ENCODE measurements at places on chromosomes 16 and 17.
A peak's percentile ranks its signal among the peaks of the same experiment; 100 is the strongest.

DNA sequence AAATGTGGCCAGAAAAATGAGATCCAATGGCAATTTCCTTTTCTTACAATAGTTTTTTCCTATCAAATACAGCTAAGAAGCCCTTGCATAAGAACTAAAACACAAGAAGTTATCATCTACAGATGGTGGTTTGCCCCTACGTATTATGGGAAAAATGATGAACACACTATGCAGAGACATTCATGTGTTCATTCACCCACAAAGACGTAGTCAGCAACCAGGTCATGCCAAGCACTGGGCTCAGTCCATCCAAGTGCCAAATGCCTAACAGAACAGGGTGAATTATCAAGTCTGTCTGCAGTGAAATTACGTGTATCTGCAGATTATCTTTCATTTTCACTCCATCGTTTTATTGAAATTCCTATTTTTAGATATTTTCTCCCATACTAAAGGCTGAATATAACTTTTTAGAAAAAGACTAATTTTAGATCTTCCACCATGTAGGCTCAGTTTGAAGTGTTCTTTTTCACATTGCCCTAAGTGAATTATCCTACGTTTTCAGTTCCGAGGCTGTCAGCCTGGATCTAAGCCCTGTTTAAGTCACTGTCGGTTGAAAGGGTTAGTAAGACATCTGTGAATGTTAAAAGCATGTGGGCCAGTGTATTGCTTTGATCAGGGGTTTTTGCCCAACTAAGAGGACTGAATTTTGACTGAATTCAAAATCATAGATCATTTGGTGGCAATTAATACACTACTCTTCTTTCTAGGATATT, 78.1 kb upstream of the DHX40 start:
- no peak for DNase-seq

GRCh38 chr17:63267846-63268245, 178.3 kb downstream of the CYB561 start:
- DNase-seq = no peak

- no peak for DNase-seq
Observed at GRCh38 chr17:78785011-78785662, 3.1 kb upstream of the CYTH1 start.

DNA sequence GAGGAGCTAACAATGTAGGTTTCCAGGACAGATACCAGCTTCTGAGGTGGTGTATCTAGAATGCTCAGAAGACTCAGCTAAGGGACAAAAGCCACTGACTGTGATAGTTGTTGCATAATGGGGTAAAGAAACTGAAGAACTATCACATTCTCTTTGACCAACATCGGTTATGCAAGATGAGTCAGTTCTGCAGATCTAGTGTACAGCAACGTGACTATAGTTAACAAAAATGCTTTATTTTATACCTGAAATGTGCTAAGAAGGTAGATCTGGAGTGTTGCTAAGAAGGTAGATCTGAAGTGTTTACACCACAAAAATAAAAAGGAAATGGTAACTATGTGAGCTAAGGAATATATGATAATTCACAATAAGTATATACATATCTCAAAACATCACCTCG, 2.5 kb downstream of the KRTAP9-6 start:
- DNase-seq = no peak

DNA sequence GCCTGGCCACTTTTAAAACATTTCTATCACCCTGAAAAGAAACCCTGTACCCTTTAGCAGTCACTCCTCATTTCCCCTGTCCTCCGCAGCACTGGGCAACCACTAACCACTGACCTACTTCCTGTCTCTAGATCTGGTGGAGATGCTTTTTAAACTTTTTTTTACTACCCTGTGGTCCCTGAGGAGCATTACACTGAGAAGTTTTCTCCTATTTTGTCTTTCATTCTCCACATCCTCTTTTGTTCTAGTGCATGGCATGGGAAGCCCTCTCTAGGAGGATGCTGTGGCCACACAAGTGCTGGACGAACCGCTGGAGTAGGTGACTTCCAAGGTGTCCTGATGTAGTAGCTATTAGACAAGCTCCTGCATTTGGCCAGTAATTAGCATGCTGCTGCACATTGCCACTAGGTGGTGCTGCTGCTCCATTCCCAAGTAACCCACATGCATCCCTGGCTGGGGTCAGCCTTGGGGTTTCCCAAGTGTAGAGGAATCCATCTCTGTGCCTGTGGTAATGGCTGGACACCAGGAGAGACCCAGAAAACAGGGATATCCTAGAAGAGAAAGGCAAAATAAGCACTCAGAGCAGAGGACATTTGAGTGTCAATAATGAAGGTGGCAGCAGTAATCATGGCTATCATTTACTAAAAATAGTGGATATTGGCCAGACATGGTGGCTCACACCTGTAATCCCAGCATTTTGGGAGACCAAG, 143.8 kb upstream of the CRHR1 start:
- DNase-seq = peak; percentile 62

DNA sequence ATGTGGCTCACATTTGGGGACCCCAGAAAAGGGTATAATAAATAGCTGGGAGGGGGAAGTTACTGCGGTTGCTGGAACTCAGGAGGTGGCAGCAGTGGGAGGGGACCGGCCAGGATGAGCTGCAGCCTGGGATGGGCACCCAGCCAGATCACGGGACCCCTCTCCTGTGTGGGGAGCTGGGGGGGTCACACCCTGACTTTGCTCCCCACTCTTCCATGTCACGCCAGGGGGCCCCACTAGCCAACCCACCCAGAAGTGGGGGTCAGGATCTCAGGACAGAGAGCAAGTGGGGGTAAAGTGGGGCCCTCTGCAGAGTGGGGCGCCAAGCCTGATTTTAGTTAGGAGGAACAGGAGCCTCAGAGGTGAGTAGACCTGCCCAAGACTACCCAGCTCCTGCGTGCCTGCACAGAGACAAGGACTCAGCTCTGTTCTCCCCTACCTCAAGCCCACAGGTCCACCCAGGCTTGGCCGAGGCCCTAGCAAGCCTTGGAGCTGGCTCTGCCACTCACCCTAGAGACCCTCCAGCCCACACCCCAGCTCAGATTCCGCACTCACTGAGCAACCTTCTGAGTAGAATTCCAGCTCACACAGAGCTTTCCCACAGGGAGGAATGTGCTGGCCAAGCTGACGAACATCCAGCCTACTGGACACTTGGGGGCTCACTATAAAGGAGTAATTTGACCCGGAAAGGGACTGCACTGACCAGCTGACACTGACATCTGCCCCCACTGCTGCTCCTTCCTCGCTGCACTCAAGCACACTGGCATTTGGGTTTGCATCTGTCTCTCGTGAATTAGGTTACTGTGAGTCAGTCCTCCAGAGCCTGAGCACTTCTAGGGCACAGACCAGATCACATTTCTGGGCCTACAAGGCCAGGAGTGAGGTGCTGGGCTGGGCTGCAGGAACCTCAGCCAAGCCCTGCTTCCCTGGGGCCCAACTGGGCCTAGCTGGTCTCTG, 310.1 kb downstream of the C16orf95 start:
- no peak for DNase-seq

DNA sequence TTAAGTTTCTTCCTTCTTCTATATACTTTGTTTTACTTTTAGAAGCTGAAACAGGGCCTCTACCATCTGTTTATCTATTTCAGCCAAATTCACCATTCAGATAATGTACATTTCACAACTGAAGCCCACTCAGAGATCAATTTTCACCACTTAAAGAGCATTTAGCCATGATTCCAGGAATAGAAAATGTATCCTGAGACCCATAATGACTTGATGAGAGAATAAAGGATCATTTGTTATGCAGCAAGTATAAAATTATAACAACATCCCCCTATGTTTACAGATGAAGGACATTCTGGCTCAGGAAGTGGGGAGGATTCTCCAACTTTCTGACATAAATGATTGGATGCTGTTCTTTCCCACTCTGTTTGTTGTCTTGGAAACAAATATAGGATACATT, 962.1 kb upstream of the EEF2KMT start:
- DNase-seq = no peak

GRCh38 chr16:2474877-2475412, at the start of gene TBC1D24:
TSS of gene TBC1D24 (plus strand) at chr16:2475127. CDS start at chr16:2496149, 21,022 bp downstream.
- peak; percentile 81 for DNase-seq

GRCh38 chr16:77918809-77919707, 103.3 kb upstream of the CLEC3A start:
- DNase-seq = no peak

GRCh38 chr16:81841722-81842121, 62.6 kb downstream of the PLCG2 start:
- no peak for DNase-seq

- DNase-seq = no peak
Observed at GRCh38 chr16:52547834-52548215, 882 bp upstream of the TOX3 start.

- no peak for DNase-seq
Observed at GRCh38 chr17:48644159-48644558, 18.0 kb upstream of the HOXB9 start.

DNA sequence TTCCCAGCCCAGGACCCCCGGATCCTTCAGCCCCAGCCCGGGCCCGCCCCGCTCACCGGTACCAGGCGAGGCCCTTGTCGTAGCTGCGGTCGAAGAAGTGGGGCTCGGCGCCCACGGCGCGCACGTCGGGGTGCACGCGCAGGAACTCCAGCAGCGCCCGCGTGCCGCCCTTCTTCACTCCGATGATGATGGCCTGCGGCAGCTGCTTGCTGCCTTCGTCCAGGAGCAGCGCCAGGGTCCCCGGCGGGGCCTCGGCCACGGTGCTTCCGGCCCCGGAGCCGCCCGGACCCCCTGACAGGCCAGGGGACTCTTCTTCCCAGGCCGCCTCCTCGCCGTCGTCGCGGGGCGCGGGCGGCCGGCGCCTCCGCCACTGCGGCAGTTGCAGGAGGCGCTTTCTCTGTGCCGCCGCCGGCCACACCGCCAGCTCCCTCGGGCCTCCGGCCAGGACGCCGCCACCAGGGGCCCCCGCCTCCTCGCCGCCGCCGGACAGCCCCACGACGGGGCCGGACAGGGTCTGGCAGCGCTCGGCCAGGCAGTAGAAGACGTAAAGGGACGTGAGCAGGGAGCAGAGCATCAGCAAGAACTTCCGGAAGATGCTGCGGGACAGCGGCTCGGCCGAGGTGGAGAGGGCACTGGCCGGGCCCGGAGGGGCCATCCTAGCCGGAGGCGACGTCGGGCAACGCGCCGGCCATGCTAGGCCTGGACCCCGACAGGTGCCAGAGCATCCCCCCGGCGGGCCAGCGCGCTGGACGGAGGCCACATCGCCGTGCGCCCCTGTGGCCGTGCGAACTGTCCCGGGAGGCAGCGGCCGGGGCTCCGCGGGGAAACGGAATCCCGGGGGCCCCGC, 1.0 kb downstream of the HS3ST3A1 start:
- DNase-seq = no peak

DNA sequence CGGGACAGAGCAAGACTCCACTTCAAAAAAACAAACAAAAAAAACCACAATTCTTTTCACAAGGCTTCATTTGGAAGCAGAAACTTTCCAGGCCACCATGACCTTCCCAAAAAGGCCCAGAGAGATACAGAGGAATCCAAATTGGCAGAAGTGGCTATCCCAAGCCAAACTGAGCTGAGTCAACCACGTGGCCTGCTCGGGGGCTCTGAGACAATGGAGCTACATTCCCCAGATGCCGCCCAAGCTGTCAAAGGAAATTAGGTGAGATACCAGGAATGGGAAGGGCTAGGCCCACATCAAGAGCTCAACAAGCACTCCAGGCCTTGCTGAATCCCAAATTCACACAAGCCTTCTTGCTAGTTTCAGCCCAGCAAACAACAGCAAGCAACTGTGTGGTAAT, 5.7 kb upstream of the EXOSC6 start:
- no peak for DNase-seq

DNA sequence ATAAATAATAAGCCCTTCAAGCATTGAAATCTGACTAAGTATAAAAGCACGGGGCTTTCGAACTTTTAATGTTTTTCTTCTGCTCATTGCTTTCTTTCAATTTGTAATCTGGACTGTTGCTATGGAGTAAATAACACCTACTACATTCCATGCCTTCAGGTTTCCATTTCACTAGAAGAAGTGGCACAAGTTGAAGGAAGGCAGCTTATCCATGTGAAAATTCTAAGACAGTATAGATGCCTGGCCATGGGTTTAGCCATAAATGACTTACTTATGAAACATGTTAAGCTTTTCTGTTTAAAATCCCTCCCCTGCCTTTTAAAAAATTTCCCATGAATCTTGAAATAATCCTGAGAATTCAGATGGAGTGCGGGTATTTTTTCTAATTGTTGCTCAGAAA, 30.6 kb downstream of the KCNJ16 start:
- no peak for DNase-seq

DNA sequence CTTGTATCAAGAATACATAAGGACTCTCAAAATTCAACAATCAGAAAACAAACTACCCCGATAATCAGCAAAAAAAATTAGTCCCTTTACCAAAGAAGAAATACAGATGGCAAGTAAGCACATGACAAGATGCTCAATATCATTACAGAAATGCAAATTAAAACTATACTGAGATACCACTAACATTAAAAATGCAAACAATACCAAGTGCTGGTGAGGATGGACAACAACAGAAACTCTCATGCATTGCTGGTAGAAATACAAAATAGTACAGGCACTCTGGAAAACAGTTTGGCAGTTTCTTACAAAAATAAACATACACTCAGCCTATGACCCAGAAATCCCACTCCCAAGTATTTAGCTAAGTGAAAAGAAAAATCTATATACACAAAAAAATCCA, 7.5 kb downstream of the CEP112 start:
- DNase-seq = no peak

DNA sequence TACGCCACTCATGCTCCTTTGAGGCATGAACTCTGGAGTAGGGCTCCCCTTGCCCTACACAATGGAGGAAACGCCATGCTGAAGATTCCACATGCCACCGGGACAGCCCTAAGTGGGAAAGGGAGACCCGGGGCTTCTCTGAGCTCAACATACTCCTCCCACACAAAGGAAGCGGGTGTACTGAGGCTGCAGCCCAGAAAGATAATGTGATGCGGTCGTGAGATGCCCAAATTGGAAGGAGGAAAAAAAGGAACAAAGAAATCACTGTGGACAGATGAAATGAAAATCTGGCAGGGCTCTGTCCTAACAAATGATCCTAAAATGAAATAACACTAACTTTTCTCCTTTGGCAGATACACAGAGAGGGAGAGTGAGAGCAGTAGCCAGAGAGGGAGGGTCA, 182.1 kb downstream of the ZFHX3 start:
- DNase-seq = no peak

DNA sequence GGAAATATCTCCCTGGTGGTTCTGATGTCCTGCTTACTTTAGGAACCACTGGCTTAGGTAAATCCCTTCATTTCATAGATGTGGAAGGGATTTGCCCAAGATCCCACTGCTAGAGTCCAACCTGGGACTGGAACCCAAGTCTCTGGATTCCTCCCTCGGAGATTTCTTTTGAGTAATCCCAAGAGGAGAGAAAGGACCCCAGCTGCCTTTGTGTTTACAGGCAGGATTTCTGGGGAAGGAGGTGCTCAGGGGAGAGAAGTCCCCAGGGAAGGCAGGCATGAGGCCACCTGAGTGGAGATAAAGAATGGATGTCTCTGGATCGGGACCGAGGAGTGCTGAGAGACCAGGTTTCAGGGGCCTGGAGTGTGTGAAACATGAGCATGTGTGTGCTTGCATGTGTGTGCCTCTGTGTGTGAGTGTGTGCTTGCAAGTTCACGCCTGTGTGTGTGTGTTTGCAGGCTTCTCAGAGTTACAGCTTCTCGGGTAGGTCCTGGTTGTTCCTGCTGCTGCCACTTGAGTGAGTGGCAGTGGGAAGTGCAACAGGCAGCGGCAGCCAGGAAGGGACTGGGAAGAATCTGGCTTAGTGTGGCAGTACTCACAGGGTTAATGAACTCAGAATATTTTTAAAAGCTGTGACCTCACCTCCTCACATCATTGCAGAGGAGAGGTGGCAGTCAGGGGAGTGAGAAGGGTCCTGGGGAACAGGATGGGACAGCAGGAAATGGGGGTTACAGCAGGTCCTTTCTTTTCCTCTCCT, 2.2 kb downstream of the KCNH6 start:
- no peak for DNase-seq

Data from stimulated activated CD8-positive, alpha-beta memory T cell treated with anti-CD3 and anti-CD28 coated beads, Interleukin-2, amount 100 ng/mL, for 48 hours (primary cell).